Vein endothelial cell (primary cell): ENCODE measurements at places on chromosomes 5 and 9. TPM values are rescaled to one million over a fixed set of nuclear protein-coding genes. Genes with fewer than 3 reads are reported as not detected.

TAS2R1 gene
- total RNA-seq = not detected in 2 replicates

HEMGN gene
- total RNA-seq = not detected in 2 replicates

IL7R gene
- total RNA-seq = 3.6 and 4.3 TPM in 2 replicates

QSOX2 gene
- 14.4 and 15.1 TPM in 2 replicates for total RNA-seq

PCSK5 gene
- 1.6 and 4.2 TPM in 2 replicates for total RNA-seq

TSSK1B gene
- total RNA-seq = under 0.01 and 0.10 TPM in 2 replicates

MARCOL gene
- total RNA-seq = not detected in 2 replicates

YTHDC2 gene
- total RNA-seq = 26.8 and 34.9 TPM in 2 replicates

F2RL2 gene
- 0.76 and 1.3 TPM in 2 replicates for total RNA-seq

EXOSC2 gene
- total RNA-seq = 31.4 and 37.4 TPM in 2 replicates

C5orf34 gene
- total RNA-seq = 2.6 and 4.5 TPM in 2 replicates

OGN gene
- total RNA-seq = not detected in 2 replicates

MTAP gene
- 28.4 and 37.9 TPM in 2 replicates for total RNA-seq

FBP1 gene
- 3.2 and 3.3 TPM in 2 replicates for total RNA-seq

ADAMTS16 gene
- total RNA-seq = under 0.01 TPM in 1 of 2 replicates, not detected in the other

HSD17B3 gene
- total RNA-seq = not detected in 2 replicates

SPINK6 gene
- total RNA-seq = not detected in 2 replicates

PCDHB13 gene
- 1.3 and 2.6 TPM in 2 replicates for total RNA-seq

CTNND2 gene
- total RNA-seq = 0.10 TPM in 1 of 2 replicates, not detected in the other

SMIM33 gene
- total RNA-seq = not detected in 2 replicates

FAM221B gene
- not detected in 2 replicates for total RNA-seq

SLC12A2 gene
- total RNA-seq = 88.5 and 159 TPM in 2 replicates

SLCO6A1 gene
- total RNA-seq = not detected in 2 replicates

RMRP gene
- total RNA-seq = 49,879 and 52,393 TPM in 2 replicates

SLC9A3 gene
- total RNA-seq = 1.8 and 2.3 TPM in 2 replicates

SLC6A18 gene
- not detected in 2 replicates for total RNA-seq

SEMA5A gene
- total RNA-seq = 0.10 and 0.33 TPM in 2 replicates

STKLD1 gene
- total RNA-seq = 0.33 and 1.6 TPM in 2 replicates

SAXO1 gene
- not detected in 2 replicates for total RNA-seq

PCDHB6 gene
- total RNA-seq = under 0.01 and 0.19 TPM in 2 replicates

ARL14EPL gene
- total RNA-seq = 0.33 and 0.67 TPM in 2 replicates

GTF3C5 gene
- 66.3 TPM in 2 replicates for total RNA-seq

TMC1 gene
- total RNA-seq = 0.33 and 0.67 TPM in 2 replicates

ATOX1 gene
- total RNA-seq = 58.5 and 88.5 TPM in 2 replicates

MEIKIN gene
- total RNA-seq = not detected in 2 replicates

IL3 gene
- not detected in 2 replicates for total RNA-seq

FOXD4L6 gene
- total RNA-seq = 0.29 and 0.33 TPM in 2 replicates

MCTP1 gene
- total RNA-seq = 139 and 171 TPM in 2 replicates

PTPN3 gene
- 0.19 and 0.33 TPM in 2 replicates for total RNA-seq

NIM1K gene
- not detected in 2 replicates for total RNA-seq

RAPGEF6 gene
- total RNA-seq = 20.6 and 22.9 TPM in 2 replicates

ZNF483 gene
- total RNA-seq = 2.8 and 2.9 TPM in 2 replicates

GFI1B gene
- total RNA-seq = not detected in 2 replicates

ORM2 gene
- not detected in 2 replicates for total RNA-seq

LRRC26 gene
- not detected in 2 replicates for total RNA-seq

LRRTM2 gene
- total RNA-seq = 0.65 and 0.67 TPM in 2 replicates

SLC34A3 gene
- total RNA-seq = not detected in 2 replicates

CYLC2 gene
- total RNA-seq = not detected in 2 replicates

SLC34A1 gene
- not detected in 2 replicates for total RNA-seq

SH3TC2 gene
- 15.4 and 19.3 TPM in 2 replicates for total RNA-seq
